T-cell (primary cell): ENCODE measurements at places on chromosomes 12 and 14.

- peak; percentile 70 for DNase-seq
Observed at GRCh38 chr12:46266869-46267574, 1.8 kb downstream of the SLC38A1 start.

GRCh38 chr12:68359674-68360073, 27.5 kb upstream of the MDM1 start:
- no peak for DNase-seq

DNA sequence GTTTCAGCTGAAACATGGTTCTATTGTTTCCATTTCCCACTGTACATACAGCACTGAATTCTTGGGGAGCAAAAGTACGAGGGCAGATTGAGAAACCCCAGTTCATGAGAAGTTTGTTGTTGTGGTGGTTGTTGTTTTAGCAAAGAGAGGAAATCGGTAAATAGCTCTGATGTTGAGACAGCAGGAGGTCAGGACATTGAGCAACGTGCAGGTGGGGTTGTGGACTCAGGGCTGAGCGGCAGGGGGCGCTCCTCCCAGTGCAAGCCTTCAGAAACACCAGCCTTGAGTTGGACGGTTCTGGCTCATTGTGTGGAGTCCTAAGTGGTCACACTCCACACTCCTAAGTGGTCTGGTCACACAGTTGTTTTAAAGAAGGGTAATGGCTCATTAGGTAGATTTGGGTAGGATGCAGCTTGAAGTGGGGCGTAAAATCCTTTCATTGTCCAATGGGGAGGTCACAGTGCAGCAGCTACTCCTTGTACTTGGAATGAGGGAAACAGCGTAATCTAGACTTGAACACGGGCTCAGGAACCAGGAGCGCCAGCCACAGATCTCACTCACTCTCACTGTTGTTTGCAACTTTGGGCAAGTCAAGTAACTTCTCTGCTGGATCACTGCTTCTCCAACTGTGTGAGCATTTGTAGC, 14.5 kb upstream of the PWP1 start:
- DNase-seq = peak; percentile 18

DNA sequence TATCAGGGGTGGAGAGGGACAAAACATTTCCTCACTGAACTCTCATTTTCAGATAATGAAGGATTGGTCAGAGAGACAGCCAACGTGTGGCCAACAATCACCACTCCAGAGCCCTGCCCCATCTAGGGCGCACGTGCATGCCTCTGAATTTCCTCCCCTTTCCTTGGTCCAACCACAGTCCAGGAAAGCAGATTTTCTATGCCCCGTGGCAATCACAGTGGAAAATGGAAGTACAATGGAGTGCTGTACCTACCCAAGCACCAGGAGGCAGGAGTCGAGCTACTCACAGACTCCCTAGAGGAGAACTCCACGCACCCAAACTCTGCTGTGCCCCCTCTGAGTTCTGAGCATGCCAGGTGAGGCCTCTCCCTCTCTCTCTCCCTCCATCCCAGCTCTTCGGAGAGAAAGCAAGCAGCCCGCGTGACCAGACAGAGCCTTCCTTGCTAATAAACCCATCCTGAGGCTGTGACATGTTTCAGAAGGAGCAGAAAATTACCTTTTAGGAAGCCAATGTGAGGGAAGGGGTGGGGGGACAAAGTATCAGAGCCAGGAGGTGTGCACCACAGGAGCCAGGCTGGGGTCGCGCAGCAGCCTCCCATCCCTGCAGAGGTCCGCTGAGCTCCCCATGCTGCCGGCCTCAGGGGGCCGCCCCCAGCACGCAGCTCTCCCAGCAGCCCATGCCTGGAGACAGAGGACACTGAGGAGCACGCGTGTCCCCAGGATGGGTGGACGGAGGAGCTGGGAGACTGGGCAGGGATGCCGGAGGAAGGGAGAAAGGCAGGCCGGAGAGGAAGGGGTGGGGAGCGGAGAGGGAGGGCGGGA, 73.4 kb downstream of the PITPNM2 start:
- DNase-seq = no peak

DNA sequence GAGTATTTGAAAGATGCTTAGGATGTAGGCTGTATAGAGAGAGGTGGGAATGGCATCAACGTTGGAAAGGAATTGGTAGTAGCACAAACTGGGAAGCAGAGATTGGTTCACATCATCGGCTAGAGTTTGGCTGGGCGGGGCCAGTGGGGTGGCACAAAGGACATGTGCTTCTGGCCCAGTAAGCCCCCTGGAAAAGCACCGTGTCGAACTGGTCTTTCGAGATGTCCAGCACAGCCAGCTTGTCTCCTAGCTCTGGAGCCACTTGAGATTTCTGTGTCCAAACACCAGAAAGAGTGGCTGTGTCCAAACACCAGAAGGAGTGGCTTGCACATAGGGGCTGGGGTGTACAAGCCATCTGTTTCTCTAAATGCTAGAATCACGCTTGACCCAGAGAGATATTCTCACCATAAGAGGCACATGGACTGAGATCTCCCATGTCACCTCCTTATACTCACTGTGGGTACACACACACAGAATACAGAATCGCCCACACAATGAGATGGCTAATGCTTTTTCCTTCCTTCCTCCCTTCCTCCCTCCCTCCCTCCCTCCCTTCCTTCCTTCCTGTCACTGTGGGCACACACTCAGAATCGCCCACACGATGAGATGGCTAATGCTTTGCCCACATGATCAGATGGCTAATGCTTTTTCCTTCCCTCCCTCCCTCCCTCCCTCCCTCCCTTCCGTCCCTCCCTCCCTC, 41.8 kb upstream of the KCNK13 start:
- DNase-seq = no peak

GRCh38 chr12:62716866-62717525, 218.0 kb downstream of the PPM1H start:
- DNase-seq = no peak

GRCh38 chr14:35085441-35085840, 36.3 kb downstream of the PPP2R3C start:
- no peak for DNase-seq

GRCh38 chr12:65665817-65666216, 158.5 kb upstream of the HMGA2 start:
- no peak for DNase-seq

DNA sequence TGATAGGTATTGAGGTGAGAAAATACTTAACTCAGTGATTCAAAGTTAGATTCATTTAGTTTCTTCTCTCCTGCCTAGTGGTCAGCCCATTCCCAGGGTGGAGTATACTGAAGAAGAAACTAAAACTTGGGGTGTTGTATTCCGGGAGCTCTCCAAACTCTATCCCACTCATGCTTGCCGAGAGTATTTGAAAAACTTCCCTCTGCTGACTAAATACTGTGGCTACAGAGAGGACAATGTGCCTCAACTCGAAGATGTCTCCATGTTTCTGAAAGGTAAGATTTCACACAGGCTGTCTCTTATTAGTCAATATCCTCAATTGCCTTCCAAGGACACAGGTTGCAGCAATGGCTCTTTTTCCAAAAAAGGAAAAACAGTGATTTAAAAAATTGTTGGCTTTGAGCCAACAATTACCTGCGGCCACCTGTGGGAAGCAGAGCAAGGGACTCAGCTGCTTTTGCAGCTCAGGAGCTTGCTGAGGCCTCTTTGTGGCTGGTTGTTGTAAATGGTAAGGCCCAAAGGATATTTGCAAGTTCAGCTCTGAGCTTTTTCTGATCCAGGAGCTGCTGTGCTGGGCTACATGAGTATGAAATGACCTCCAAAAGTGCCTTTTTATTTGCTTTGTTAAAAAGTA, 33.9 kb downstream of the TPH2 start:
- no peak for DNase-seq

- DNase-seq = no peak
Observed at GRCh38 chr14:100581228-100582145, 5.7 kb downstream of the BEGAIN start.
